ENCODE measurements at places on chromosomes 4 and X.

- no peak for DNase-seq
Observed at GRCh38 chr4:129488427-129488826, 392.5 kb downstream of the C4orf33 start.

GRCh38 chr4:90889171-90889570 is 762.0 kb downstream of the CCSER1 start:
- no peak for DNase-seq

GRCh38 chrX:81527881-81528440 is 326.1 kb downstream of the SH3BGRL start:
- no peak for DNase-seq

DNA sequence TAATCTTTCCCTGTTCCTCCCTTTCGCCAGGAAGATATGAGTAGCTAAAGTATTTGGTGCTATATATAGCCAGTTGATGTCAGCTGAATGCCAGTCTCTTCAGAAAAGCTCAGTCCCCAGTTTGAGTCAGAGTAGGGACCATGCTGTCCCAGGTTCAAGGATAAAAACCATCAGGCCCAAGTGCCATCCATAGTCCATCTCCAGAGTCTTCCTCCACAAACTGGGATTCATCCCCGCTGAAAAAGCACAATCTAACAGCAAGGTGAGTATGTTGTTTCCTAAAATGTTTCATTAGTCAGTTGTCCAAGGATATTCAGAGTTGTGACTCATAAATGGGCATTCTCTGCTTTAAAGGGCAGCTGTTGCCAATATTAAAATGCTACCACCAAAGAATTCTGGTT is at the start of gene MYOZ2:
TSS of gene MYOZ2 (plus strand) at position 112 of the 401 bp plus-strand sequence. CDS start 694 bp downstream, outside the sequence.
- DNase-seq, result no peak

DNA sequence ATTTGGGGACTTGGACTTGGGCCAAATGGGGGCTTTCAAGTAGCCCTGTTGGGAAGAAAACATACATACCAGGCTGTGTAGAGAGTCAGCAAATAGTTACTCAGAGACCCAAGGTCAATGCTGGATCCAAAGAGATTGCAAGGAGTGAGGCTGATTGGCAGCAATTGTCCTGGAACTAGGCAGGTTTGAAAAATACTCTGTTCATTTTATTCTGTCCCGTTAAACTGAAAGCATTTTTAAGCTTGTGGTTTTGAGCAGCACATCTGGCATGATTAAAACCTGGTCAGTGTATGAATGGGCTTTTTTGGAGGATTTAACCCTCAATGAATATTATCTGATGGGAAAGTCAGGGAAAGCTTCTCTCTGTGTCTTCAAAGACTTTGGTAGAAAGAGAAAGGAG is 294.3 kb upstream of the BOD1L1 start:
- DNase-seq, result no peak

- DNase-seq, result no peak
Observed at GRCh38 chrX:68098431-68098830, 334.9 kb downstream of the OPHN1 start.

DNA sequence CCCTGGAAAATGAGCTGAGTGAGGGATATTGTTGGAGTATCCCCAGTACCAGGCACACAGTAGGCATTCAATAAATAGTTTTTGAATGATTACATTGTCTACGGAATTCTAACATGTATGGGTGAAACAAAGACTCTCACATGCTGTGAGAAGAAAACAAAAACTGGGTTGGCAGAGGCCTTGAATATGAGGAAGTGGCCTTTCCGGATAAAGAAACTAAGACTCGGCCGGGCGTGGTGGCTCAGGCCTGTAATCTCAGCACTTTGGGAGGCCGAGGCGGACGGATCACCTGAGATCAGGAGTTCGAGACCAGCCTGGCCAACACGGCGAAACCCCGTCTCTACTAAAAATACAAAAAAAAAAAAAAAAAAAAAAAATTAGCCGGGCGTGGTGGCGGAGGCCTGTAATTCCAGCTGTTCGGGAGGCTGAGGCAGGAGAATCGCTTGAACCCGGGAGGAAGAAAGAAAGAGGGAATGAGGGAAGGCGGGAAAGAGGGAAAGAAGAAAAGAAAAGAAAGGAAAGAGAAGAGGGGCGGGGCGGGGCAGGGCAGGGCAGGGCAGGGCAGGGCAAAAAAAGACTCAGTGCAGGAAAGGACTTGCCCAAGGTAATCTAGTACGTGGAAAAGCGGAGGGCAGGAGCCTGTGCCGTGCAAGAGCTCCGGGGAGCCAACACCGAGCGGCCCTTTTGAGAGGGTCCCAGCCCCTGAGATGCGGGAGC is 689 bp upstream of the TMA16 start:
- no peak for DNase-seq

DNA sequence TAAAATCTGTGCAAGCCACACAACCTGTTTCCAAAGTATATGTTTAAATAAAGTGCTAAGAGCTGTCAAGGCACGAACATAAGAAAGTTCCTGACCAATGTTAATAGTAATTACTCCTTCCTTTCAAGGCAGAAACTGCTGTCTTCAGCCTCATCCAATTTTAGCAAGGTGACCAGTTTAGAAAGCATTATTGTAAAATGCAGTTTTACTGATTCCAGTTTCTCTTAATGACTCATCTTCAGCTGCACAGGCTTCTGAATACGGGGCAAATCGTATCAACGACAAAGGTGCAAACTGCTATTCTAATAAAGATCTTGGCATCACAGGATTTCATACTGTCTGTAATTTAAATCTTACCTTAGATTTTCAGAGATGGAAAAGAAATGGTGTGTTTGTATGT is 87.5 kb downstream of the PPP3CA start:
- DNase-seq, result no peak

GRCh38 chr4:6582889-6583490 is 8.0 kb downstream of the MAN2B2 start:
- no peak for DNase-seq

DNA sequence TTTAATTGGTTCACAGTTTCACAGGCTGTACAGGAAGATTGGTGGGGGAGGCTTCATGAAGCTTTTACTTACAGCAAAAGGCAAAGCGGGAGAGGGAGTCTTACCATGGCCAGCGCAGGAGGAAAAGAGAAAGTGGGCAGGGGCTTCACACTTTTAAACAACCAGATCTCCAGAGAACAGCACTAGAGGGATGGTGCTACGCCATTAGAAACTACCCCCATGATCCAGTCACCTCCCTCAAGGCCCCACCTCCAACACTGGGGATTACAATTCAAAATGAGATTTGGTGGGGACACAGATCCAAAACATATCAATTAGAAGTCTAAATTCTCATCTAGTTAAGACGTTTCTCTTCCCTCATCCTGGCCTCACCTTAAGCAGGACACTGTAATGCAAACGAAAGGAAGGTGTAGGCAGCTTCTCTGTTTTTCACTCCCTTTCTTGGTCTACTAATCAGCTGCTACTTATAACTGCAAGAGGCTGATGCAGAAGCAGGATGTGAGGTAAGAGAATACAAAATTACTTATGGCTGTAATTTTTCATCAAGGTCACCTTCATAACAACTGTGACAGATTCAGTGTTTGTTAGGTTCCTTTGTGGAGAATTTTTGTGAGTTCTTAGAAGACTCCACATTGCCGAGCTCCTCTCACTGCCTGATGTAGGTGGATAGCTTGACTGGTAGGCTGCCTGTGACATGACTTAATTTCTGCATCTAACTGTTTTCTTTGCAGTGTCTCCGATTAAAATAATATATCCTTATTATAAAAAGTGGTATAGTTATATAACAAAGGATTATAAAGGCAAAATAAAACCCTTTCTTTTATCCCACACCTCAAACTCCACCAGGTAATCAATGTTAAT is 255.1 kb downstream of the IL15 start:
- DNase-seq, result no peak

GRCh38 chr4:169437299-169438047 is 166.7 kb upstream of the SH3RF1 start:
- DNase-seq, result no peak

GRCh38 chrX:130095249-130096030 is 14.9 kb downstream of the ELF4 start:
- DNase-seq, result no peak

DNA sequence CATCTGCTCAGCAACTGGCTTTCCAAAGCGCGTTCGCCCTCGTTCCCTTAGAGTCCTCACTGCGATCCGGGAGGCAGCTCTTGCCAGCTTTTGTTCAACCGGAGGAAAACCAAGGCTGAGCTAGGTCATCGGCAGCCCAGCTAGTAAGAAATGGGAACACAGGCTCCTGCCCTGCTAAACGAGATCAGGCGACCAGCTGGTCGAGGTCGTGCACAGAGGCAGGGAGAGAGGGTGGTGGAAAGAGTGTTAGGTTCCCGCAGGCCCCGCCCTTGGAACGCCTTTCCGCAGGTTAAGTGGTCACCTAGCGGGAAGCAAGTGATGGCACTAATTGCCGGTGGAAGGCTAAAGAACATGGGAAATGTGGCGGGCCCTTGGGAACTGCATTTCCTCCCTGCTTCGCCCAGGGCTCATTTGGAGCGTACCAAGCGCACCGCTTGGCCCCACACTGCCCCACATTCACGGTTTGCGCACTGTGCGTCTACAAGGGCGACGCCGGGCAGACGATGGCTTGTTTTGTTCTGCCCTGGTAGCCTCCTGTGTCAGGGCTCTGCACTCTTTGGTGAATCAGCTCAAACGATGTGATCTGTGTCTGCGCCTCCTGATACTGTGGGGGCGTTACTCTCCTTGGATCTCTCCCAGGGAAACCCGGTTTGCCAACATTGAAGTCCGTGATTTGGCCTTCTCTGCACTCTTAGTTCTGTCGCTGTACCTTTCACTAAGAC is 7.2 kb upstream of the PRDM8 start:
- DNase-seq, result no peak

DNA sequence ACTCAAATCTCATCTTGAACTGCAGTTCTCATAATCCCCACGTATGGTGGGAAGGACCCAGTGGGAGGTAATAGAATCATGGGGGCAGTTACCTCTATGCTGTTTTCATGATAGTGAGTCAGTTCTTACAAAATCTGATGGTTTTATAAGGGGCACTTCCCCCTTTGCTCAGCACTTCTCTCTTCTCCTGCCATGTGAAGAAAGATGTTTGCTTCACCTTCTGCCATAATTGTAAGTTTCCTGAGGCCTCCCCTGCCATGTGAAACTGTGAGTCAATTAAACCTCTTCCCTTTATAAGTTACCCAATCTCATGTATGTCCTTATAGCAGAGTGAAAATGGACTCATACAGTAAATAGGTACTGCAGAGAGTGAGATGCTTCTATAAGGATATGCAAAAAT is 1050.6 kb upstream of the GRIA3 start:
- DNase-seq, result no peak

DNA sequence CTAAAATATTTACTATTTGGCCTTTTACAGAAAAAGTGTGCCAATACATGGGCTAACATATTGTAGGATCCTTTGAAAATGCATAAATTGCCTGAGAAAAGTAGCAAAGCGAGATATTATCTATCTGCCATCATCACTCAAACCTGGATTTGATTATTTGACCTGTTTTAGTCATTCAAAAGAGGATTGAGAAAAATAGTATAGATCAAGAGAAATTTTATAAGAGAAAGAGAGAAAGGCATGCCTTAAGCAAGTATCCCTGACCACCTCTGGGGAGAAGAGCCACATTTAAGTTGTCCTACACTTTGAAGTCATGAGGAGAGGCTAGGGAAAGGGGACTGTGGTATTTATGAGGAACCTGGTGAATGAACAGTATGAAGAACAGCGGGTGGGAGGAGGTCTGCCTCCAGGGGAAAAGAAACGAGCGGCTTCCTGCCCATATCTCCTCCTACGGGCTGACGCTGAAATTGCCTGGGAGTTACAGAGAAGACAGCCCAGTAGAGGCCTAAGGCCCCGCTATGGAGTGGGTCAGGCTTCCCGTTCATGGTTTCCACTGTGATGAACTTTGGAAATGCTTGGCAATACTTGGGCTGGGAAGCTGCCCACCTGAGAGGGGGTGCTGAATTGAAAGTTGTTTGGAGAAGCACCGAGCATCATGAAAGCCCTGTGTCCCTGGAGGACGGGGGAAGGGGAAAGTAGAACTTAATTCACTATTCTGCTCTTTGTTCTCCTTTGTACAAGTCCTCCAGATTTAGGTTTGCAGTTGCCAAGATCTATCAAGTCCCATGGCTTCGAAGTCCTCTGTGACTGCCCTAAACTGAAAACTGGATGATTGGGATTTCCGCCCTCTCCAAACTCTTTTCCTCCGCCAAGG is 106.9 kb upstream of the ACSL4 start:
- DNase-seq, result no peak

DNA sequence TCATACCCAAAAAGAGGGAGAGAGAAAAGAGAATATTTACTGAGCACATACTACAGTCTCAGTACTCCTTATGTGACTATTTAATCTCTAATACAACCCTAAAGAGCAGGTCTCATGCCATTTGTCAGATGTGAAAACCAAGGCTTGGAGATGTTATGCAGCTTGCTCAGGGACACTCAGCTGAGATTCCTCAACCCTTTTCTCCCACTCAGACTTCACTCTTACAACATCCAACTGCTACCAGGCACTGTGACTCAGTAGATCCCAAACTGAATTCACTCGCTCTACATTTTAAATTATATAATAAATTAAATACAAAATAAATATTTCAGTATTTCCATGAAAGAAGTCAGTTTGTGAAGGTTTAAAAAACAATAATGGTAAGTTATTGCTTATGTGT is 53.7 kb downstream of the TSPAN5 start:
- DNase-seq, result no peak

GRCh38 chr4:60611762-60612496 is 588.2 kb upstream of the ADGRL3 start:
- DNase-seq, result no peak
